Activated CD4-positive, alpha-beta memory T cell treated with anti-CD3 and anti-CD28 coated beads, Interleukin-2, amount 10 ng/mL, durations not matched to agents 7 days and 5 days (primary cell): ENCODE measurements at places on chromosomes 2 and 18.

- DNase-seq = no peak
Measured at GRCh38 chr2:191748528-191749180, 70.7 kb downstream of the NABP1 start.

GRCh38 chr2:70140791-70141211, 50.0 kb downstream of the C2orf42 start:
- no peak for DNase-seq

DNA sequence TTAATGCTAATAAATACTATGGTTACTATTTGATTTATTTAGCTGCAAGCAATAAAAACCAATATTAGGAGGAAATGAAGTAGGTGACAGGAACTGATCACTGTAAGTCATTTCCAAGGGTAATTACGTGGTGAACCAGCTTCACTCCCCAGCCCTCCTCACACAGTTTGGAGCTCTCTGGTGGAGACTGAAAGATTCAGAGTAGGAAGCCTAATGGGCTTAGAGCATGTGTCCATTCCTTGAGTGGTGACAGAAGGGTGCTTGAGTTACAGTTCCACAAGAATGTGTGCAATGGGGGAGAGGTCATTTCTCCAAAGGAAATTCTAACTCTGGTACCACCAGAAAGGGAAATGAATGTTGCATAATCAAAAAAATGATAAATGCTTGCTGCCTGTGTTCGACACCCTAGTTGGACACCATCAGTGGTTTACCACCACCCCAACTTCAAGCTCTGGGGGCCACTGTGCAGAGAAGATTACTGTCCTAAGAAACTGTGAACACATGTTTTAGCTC, 285.1 kb upstream of the MMADHC start:
- DNase-seq = no peak

DNA sequence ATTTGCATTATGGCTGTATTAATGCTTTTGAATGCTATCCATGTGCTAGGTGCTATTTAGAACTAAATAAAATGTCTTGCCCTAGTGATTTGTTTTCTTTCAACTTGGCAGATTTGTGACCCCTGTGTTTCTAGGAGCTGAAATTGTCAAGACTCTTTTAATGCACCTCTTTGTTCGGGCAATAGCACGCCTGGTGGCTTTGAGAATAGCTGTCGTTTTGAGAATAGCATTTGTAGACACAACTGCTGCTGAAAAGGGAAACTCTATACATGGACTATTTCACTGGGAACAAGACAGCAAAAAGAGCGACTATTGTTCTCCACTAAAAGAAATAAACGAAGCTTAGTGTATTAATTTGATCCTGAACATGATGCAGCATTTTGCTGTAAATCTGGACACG, 352.1 kb upstream of the ZNF521 start:
- no peak for DNase-seq

- no peak for DNase-seq
Measured at GRCh38 chr2:66919286-66919685, 477.8 kb upstream of the ETAA1 start.

GRCh38 chr2:134178138-134178877, 75.6 kb upstream of the MGAT5 start:
- no peak for DNase-seq

GRCh38 chr18:46069524-46069923, 2.5 kb downstream of the PSTPIP2 start:
- no peak for DNase-seq

DNA sequence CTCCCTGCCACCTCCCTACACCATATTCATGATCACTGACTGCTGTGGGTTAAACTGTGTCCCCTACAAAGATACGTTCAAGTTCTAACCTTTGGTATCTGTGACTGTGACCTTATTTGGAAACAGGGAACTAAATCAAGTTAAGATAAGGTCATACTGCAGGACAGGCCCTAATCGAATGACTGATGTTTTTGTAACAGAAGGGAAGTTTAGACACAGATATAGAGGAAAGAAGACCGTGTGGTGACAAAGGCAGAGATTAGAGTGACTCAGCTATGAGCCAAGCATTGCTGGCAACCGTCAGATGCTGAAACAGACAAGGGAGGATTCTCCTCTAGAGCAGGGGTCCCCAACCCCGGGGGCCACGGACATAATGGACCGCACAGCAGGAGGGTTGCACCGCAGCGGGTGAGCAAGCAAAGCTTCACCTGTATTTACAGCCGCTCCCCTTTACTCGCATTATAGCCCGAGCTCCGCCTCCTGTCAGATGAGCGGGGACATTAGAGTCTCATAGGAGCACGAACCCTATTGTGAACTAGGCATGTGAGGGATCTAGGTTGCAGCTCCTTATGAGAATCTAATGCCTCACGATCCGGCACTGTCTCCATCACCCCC, 28.9 kb upstream of the RNF152 start:
- no peak for DNase-seq

DNA sequence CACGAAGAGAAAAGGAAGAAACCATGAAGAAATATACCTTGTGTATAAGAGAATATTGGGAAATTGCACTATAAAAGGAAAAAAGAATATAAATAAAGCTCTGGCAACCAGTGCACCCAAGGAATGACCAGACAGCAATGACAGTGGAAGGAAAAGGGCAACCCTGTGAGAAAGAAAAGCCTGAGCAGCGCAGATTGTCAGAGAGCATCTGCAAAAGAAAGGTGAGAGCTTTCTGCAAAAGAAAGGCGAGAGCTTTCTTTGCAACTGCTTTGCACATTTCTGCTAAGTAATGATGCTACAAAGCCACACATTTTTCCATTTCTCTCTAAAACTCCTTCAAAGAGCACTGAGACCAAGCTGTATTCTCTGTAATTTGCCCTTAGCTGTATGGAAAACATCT, 83.6 kb downstream of the CTNNA2 start:
- no peak for DNase-seq

GRCh38 chr2:234447963-234448362, 48.9 kb downstream of the ARL4C start:
- DNase-seq = no peak

- DNase-seq = no peak
Measured at GRCh38 chr2:171741189-171741588, 53.9 kb downstream of the DYNC1I2 start.

GRCh38 chr2:128279786-128280157, 38.9 kb downstream of the HS6ST1 start:
- DNase-seq = no peak

GRCh38 chr2:158443606-158444005, 12.9 kb downstream of the CCDC148 start:
- DNase-seq = no peak

DNA sequence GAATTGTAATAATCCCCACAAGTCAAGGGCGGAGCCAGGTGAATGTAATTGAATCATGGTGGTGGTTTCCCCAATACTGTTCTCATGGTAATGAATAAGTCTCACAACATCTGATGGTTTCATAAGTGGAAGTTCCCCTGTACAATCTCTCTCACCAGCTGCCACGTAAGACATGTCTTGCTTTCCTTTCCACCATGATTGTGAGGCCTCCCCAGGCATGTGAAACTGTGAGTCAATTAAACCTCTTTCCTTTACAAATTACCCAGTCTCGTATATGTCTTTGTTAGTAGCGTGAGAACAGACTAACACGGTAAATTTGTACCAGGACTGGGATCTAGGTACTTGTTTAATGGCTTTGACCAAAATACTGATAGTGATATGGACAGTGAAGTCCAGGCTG, 744.3 kb upstream of the REG3G start:
- DNase-seq = no peak

DNA sequence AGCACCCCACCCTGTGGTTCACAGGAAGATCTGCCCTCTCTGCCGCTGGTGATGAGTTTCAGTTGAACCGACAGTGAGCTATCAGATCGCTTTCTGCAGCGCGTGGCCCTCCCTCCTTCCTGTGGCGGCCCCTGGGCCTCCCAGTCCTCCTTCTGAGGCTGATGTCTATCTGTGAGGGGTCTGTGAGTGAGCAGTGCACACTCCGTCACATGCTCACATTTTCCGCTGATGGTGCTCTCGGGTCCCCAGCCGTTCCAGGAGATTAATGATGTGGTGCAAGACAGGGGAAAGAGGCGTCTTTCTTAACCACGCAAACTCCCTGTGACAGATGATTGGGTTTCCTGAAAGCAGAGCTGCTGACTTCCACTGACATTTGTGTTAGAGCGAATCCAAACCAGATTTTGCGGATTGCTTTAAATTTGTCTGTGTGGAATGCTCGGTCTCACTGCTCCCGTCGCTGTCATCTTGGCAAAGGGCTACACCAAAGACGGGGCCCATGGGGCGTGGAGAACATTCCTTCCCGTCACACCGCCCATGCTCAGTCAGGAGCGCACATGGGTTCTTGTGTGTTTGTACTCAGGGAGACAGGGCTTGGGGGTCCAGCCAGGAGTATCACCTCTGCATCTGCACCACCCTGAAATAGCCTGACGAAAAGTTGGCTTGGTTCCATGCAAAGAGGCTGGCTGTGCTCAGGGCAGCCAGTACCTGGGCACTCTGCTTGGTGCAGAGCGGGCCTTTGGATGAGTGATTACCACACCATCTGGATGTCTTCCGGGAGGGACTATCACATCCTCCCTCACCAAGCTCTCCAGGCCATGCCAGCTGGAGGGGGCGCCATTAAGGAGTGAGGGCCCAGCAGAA, 154.7 kb upstream of the HS6ST1 start:
- peak; percentile 52 for DNase-seq

DNA sequence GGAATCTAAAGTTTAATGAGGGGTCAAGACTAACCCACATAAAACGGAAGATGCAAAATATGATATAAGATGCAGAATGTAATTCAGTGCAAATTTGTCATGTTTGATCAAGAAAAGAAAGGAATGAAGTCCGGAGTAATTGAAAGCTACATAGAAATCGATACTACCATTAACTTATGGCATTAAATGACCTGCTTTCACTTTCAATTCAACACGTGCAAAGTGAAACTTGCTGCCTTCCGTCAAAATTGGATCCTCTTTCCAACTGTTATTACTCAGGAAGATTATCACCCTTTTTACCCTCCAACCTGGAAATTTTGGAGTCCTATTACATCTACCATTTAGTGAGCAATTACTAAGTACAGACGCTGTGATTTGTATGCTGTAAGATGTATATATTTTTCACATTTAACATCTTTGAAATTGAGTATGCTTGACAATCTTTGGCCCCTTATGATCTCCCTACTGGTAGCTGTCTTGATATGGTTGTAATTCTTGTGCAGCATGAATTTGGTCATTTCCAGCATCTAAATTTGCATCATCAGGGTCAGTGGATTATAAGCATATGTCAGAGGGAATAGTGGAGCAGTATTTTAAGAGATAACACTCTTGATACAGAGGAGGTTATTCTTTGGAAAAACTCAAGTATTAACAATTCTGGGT, 18.6 kb downstream of the UNC80 start:
- DNase-seq = no peak

GRCh38 chr2:58428096-58429013, 187.2 kb upstream of the FANCL start:
- DNase-seq = no peak

DNA sequence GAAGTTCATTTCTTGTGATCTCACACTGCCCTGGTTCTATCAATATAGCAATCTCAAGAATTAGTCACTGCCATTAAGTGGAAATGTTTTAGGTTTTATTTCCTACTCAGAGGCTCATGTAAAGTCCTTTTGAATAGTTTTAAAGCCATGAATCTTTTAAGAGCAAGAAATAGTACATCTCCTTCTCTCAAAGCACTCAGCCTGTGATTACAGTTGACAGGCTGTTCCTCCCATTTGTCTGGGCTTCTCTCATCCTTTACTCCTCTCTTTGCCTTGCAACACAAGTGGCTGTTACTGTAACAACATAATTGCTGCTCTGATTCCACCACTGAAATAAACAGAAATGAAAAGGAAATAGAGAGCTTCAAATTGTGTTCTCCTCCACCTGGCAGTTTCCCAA, 18.4 kb downstream of the GRP start:
- no peak for DNase-seq

DNA sequence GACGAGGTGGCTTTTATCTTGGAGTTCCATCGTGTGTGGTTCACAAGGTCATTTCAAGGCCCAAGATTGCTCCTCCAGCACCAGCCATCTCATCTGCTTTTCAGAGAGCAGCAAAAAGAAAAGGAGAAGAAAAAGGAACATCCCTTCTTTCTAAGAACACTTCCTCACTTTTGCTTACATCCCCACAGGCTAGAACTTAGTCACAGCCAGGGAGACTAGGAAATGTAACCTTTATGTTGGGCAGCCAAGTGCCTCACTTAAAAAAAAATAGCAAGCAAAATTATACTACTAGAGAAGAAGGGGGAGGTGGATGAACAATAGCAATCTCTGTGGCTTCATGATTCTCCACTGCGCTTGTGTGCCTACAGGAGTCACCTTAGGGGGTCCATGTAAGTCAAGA, 141.8 kb downstream of the SMAD2 start:
- no peak for DNase-seq

DNA sequence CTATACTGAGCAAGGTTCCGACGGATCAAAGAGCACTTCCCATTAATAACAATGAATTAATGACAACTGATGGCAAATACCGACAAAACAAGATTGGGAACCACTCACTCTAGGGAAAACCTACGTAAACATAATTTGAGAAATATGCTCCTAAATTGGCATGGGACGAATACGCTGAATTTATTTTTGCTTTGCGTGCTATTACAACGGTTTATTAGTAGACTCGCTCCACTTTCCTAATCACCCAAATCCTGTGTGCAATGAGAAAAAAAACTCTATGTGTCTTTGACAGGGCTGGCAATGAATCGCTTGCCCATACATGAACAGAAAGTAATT, 536 bp upstream of the SLC25A12 start:
- DNase-seq = no peak

DNA sequence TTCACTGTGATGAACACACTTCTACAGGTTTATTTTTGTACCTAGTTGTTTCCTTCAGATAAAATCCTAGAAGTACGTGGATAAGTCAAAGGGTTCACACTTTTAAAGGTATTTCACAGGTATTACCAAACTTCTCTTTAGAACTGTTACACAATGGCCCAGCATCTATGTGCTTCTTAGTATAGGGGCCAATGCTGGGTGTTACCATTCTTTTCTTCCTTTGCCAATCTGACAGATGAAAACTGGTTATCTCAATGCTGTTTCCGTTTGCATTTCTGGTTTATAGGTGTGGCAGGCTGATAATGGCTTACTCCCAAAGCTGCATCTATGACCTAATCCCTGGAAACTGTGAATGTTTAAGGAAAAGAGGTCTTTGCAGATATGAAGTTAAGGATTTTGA, 2.8 kb upstream of the TCF7L1 start:
- DNase-seq = no peak

DNA sequence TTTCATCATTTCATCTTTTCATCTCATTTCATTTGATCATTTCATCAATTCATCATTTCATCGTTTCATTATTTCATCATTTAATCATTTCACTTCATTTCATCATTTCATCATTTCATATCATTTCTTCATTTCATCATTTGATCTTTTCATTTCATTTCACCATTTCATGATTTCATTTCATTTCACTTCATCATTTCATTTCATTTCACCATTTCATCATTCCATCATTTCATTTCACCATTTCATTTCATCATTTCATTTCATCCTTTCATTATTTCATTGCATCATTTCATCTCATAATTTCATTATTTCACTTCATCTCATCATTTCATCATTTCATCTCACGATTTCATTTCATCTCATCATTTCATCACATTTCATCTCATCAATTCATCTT, 127.8 kb downstream of the ANKRD30BL start:
- no peak for DNase-seq
